ENCODE measurements at places on chromosomes 7 and 10.

GRCh38 chr7:80182630-80183276 is 48.1 kb downstream of the GNAI1 start:
- no peak for DNase-seq

GRCh38 chr7:116724560-116725231 is 52.7 kb downstream of the MET start:
- DNase-seq: no peak

GRCh38 chr10:6530211-6530840 is 49.8 kb downstream of the PRKCQ start:
- no peak for DNase-seq

DNA sequence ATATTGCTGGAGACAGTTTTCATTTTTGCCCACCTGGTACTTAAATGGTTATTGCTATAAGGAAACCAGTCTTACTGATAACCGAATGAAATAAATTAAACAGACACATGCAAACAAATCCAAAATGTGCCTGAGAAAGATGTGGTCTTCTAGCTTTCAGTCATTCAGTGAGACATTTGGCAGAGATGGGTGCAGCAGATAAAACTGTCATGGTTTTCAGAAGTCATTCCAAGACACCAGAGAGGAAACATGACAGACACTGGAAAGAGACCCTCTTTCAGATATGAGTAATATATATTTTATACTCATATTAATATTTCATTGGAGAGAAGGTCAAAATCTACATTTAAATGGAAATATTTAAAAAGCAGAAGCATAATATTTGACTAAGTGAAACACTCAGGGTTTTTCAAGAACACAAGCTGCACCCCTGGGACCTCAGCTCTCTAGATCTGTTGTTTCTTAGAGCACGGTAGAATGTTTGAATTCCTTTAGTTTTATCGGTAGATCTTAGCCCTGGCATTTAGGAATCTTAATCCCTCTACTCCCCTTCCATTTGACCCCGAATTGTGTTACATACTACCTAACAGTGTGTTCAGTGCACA is 246.1 kb downstream of the AUTS2 start:
- DNase-seq: no peak

- no peak for DNase-seq
Measured at GRCh38 chr7:158261362-158262235, 326.0 kb downstream of the PTPRN2 start.

- DNase-seq: no peak
Measured at GRCh38 chr7:7318601-7319000, 136.3 kb downstream of the C1GALT1 start.

- DNase-seq: no peak
Measured at GRCh38 chr10:118522791-118523498, 72.5 kb downstream of the PRLHR start.

DNA sequence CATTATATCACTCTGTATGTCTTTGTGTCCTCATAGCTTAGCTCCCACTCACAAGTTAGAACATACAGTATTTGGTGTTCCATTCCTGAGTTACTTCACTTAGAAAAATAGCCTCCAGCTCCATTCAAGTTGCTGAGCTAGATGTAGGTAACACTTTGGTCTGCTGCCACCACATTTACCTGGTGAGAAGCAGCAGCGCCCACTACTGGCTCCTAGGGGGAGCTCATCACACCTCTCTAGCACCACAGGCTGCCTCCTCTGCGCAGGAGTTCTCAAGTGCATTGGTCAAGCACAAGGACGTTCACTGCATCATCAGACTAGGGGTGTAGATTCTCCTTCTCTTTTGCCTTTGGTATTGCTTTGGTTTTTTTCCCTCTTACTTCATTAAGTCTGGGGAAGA is 530.9 kb upstream of the AUTS2 start:
- no peak for DNase-seq

DNA sequence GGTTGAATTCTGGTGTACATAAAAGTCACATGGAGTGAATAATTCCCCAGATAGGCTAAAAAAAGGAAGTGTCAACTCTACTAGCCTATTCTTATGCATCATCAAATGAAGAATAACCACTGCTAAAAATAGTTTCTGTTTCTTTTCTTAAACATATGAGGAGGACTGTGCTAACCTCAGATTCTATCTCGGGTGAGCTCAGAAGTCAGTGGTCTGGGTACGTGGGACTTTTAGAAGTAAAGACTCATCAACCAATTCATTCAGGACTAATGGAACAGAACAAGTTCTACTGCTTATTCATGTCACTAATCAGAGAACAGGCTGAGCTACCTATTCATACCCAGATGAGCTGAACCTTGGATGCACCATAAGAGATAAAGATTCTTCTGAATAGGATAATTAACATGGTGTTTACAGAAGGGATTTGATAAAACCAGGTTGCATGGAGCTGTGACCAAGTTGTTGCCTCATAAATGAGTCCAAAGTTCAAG is 9.5 kb upstream of the ASAH2 start:
- DNase-seq: no peak

GRCh38 chr10:24968349-24968748 is 15.9 kb upstream of the PRTFDC1 start:
- DNase-seq: no peak

DNA sequence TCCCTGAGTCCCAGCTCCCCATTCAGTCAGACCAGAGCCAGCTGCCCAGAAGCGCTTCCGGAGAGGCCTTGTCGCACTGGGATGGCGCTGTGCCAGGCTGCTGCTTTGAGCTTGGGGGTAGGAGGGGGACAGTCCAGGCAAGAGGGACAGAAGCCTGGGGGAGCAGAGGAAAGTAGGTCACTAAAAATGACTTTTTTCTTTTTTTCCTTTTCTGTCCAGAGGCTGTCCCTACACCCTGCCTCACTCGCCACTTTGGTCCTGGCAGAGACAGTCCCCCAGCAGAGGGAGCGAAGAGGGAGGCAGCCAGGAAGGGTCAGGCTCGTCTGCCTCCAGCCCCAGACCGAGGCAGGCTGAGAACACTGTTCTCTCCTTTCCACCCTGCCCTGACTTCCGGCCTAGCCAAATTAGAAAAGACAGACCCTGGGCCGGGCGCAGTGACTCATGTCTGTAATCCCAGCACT is 15.8 kb upstream of the TRIM8 start:
- no peak for DNase-seq

GRCh38 chr7:55192723-55193122 is 172.4 kb upstream of the LANCL2 start:
- no peak for DNase-seq

DNA sequence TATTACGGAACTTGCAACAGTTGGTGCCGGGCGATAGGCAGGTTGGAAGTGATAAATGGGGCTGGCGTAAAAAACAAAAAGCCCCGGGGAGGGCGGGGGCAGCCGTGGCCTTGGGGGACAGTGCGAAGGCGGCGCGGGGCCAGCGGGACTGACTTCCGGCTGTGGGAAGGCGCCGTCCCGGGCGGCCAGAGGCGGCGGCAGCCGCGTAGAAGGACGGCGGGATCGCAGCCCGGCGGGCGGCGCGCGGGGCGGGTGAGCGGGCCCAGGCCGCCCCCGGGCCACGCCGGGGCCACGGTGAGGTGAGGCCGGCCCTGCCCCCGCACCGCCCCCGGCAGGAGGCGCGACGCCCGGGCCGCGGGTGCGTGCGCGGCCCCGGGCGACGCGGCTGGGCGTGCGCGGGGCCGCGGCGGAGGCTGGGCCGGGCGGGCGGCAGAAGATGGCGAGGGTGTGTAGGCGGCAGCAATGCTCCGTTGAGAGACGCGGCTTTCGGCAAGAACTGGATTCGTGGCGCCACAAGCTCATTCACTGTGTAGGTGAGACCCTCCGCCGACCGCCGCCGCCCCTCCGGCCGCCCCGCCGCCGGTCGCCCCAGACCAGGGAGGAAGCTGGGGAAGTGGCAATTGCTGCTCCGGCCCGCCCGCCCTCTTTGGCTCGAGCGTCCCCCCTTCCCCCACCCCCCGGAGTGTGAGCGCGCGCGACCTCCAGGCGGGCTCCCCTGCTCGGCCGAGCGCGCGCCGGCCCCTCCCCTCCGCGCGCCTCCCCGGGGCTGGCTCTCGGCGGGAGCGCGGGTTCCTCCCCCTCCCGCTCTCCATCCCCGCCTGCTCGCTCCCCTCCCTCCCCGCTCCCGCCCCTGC is at the start of gene LCOR:
TSS of gene LCOR (plus strand) at position 432 of the 854 bp plus-strand sequence. CDS start 116,760 bp downstream, outside the sequence.
- DNase-seq: peak; percentile 70

GRCh38 chr10:28839600-28840007 is 162.3 kb downstream of the BAMBI start:
- no peak for DNase-seq

DNA sequence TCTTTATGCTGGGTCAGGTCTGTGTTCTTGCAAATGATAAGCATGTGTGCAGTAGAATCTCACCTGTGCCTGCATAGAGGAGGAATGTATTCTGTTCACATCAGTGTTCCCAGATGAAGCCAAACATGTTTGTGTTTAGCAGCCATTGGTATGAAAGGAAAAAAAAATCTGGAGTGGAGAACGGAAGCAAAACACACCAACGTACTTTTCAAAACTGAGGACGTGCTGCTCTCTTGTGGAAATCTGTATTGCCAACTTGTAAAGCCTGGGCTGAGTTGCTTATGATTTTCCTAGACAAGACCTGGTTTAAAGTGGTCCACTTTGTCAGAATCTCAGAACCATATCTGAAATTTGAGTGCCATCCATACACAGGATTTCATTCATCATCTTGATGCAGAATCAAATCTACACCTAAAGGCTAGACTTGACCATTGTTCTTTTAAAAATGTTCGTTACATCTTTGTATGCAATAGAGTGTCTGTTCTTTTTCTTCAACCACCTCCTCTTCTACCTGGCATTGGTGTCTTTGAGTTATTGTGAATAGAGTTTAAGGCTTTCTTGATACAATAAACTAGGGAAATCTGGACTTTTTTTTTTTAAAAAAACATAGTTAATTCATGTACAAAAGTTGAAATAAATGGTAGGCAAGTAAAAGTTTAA is 367.7 kb downstream of the PHF14 start:
- DNase-seq: no peak

DNA sequence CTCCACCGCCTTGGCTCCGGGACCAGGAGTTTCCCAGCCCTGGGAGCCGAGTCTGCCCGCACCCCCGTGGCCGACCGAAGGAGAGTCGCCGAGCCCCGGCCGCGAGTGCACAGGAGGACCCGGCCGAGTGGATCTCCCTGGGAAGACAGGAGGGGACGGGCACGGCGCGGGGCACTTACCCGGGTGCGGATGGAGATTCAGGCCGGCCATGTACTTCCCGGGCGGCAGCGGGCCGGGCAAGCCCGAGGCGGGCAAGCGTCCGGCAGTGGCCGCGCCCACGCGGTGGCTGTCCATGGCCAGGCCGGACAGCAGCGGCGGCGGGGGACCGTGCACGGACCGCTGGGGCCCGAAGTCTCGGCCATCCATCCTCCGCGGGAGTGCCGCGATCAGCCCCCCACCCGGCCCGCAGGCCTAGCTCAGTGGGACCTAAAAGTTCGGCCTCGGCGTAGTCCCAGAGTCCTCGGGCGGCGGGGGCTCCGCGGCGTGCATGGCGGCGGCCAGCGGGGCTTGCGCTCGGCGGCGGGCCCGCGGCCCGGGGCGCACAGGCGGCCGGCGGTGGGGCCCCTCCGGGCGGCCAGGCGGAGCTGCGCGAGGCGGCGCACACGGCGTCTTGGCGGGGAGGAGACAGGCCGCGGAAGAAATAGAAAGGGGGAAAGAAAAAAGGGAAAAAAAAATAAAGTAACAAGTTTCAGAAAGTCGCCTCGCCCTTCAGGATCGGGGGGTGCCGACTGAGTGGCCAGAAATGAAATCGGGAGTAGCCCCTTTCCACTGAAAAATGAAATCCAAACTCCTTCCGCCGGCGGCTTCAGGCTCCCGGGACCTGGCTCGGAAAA is 2.5 kb downstream of the TNRC18 start:
- DNase-seq: no peak

DNA sequence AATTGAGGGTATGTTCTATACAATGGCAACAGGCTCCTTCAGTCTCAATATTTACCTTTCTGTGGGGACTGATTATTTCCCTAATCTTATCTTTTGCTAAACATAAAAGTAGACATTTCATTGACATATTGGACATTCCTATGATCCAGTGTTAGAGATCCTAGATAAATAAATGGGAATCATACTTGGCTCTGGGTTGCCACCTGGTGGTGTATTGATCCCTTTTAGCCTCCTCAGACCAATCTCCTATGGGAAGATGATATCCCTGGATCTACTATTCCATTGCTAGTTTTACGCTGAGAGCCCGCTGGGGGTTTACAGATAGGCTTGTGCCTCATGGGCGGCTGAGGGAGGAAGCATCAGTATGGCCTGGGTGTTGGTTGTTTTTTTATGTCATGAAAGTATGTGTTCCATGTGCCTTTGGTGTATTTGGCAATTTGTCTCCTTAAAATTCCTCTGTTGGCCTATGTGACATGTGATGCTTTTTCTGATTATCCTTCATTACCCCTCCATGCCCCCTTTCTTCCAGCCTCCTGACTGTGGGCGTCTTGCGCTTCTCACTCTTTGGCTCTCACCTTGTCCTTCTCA is 18.8 kb downstream of the CELF2 start:
- no peak for DNase-seq

DNA sequence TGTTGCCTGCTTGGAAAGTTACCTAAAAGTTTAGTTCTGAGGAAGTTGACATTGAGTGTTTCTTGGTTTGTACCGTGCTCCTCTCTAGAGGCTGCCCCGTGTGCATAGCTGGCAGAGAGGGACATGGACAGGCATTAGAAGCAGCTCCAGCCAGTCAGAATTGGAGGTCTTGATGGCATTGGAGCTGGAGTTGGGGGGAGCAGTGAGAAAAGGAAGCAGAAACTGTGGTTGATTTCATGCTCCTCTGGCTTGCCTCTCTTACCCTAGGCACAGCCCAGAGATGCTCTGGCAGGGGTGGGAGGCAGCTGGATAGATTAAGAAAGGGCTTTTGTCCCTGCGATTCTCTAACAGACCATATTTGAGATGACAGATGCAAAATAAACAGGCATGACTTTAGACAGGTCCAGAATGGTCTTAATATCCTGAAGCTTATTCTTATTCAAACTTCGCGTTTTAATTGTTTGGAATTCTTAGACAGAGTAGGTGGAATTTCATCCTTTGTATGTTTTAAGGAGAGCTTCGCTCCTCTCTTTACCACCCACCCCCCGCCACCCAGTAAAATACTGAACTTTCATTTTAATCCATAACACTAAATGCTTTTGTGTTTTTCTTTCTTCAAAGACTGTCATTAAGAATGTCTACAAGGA is 73.5 kb upstream of the GLCCI1 start:
- DNase-seq: no peak

DNA sequence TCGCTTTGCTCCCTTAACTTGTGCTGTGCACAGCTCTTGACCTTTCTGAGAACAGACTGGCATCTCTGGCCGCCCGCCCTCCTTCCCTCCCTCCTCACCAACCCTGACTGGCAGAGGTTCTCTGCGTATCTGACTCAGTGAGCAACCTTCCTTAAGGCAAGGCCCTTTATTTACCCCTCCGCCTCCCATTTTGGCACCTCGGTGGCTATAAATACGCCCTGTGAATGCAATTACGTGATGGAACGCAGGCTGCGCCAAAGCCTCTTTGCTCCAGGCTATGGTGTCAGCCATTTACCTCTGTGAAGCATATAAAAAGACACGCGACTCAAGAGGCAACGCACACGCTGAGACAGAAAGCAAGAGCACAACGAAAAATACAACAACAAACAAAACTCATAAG is 764.3 kb downstream of the SUGCT start:
- no peak for DNase-seq

Measured in stimulated activated CD8-positive, alpha-beta memory T cell treated with anti-CD3 and anti-CD28 coated beads, Interleukin-4, amount 100 ng/mL, for 4 hours (primary cell).